ENCODE measurements at places on chromosomes 6 and 20.

DNA sequence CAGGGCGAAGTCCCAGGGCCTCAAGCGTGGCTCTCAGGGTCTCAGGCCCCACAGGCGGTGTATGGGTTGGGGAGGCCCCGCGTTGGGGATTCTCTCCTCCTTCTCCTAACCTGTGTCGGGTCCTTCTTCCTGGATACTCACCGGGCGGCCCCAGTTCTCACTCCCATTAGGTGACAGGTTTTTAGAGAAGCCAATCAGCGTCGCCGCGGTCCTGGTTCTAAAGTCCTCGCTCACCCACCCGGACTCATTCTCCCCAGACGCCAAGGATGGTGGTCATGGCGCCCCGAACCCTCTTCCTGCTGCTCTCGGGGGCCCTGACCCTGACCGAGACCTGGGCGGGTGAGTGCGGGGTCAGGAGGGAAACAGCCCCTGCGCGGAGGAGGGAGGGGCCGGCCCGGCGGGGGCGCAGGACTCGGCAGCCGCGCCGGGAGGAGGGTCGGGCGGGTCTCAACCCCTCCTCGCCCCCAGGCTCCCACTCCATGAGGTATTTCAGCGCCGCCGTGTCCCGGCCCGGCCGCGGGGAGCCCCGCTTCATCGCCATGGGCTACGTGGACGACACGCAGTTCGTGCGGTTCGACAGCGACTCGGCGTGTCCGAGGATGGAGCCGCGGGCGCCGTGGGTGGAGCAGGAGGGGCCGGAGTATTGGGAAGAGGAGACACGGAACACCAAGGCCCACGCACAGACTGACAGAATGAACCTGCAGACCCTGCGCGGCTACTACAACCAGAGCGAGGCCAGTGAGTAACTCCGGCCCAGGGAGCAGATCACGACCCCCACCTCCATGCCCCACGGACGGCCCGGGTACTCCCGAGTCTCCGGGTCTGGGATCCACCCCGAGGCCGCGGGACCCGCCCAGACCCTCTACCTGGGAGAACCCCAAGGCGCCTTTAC lies at the start of gene HLA-G:
TSS of gene HLA-G (plus strand) at position 247 of the 892 bp plus-strand sequence. CDS start at position 267, 20 bp downstream.
- no peak for DNase-seq

DNA sequence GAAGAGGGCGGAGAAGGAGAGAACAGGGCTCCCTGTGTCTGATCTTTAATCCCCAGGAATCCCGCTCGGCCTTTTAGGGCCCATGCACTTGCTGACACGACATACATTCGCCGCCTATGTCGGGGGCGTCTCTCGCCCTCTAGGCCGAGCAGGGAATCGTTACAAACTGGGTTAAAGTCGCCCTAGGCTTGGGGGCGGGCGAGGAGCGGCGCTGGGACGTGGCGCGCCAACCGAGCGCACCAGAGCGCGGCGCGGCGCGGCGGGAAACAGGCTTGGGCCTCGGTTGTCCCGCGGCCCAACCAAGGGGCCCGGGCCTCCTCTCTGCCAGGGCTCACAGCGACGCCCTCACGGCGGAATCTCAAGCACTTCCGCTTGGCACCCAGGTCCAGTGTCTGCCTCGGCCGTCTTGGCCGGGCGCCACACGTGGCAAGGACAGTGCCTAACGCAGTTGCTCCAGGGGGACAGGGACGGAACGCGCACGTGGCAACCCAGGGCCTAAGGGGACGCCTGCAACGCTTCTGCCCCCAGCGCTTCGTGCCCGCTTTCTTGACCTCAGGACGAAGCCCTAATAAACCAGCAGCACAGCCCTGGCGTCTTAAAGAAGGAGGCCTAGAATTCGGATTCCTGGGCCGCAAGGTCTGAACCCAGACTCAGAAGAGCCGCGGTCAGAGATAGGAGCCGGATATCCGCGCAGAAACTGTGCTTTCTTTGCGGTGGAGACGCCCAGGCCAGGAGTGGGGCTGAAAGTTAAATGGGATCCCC lies 71.5 kb downstream of the NCR2 start:
- DNase-seq = no peak

- DNase-seq = no peak
Observed at GRCh38 chr6:15876406-15876805, 213.6 kb upstream of the DTNBP1 start.

DNA sequence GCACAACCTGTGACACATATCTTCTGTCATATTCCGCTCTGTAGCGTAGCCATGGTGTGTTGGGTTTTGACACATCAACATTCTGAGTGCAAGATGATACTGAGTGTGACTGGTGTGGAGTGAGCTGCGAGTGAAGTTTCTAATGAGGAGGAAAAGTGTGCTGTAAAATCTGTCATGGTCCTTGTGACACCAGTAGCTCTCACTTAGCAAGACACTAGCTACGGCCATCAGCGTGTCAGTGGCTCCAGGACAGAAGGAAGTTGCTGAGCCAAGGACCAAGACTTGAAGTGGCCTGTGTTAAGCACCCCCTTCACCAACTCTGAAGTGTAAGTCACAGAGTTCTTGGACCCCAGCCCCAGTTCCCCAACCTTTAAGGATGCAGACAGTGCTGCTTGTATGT lies 72.1 kb downstream of the TSHZ2 start:
- DNase-seq = no peak

DNA sequence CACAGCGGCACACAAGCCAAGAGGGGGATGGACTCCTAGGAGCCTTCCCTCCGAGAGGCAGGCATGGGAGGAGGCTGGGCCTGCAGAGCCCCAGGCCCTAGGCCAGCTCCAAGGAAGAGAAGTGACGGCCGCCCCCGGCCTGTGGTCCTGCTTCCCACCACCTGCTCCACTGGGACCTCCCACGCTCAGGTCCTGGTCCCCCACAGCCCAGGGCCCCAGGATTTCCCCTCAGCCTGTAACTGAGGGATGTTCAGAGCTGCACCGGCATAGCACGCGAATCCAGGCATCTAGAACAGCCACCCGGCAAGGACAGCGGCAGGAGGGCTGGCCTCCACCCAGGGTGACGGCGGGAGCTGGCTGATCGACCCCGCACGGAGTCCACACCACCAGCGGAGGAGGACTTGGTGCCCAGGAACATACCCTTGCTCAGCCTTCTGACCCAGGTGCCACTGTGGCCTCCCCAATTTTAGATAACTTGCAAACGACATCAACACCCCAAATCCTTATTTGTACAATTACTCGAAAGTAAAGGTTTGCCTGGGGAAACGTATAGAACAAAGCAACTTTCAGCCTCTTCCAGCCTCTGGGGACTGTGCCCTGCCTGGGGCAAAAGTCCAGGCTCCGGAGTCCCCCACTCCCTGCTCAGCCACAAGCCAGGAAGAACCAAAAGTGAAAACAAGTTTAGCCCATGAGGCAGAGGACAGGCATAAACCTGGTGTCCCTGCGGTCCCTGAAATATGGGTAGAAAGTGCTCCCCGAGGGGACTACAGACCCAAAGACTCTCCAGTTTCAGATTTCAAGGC lies 3.5 kb downstream of the GATA5 start:
- DNase-seq = no peak

GRCh38 chr6:382883-383810 lies 8.4 kb upstream of the IRF4 start:
- DNase-seq = no peak

GRCh38 chr6:151609146-151609902 lies 115.5 kb downstream of the CCDC170 start:
- no peak for DNase-seq

DNA sequence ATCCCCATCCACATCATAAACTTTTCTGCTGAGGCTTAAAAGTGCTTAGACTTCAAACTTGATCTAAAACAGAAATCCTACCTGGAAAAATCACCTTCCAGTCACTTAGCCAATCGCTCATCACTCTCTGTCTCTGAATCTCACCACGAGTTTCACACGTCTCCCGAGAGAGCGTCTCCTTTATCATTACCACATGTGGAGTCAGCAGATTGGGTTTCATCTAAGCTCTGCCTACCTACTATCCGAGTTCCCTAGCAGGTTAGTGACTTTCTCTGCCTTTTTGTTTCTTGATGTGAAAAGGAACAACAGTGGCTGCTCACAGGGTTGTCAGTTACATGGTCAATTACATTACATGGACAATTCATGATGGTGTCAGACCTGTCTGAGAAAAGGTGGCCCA lies 286.2 kb downstream of the ESR1 start:
- no peak for DNase-seq

DNA sequence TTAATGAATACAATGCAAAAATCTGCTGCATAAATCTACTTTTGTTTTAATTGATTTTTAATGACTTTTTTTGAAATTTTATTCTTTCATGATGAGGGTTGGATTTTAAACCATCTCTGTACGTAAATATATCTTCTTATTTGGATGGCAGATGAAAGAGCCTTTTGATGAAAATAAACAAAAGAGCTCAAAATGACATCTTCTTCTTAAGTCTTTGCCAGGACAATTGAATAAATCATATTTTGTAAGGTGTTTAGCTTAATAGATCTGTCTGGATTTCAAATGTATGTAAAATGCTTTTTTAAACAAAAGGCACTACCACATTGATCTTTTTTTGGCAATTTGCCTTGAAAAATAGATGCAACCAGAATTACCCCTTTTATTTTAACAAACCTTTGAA lies 39.3 kb downstream of the KIF6 start:
- DNase-seq = no peak

- peak; percentile 52 for DNase-seq
Observed at GRCh38 chr20:64222291-64222735, 33.2 kb upstream of the PCMTD2 start.

DNA sequence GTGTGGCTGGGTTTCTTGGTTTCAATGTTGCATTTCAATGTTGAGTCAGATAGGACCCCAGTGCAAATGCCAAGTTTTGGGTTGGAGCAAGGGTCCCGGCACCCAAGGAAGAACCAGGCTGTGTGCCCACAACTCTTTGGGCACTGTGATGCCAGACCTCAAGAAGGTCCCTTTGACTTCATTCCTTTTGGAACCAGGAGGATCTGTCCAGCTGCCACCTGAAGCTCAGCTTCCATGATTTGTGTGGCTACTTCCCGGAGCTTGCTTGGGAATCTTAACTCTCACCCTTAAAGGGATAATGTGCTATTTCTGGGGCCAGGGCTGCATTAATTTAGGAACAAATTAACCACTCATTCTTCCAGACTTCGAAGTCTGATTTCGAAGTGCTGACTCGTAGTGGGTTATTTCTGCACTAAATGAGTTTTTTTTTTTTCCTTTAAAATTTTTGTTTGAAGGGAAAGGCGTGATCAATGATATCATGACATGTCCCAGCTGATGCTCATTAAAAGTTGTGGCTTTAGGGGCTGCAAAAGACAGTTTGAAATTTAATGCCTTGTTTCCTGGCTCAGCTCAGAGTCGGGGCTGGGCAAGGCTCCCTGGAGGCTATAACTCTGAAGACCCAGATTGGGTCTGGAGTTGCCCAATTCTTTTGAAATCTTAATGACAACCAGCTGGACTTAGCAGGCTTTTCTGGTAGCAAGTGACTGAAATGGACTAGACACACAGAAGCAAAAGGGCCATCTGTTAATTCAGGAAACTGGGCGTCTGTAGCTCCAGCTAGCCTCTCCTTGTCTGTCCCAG lies 24.0 kb upstream of the PHACTR3 start:
- peak; percentile 89 for DNase-seq

- no peak for DNase-seq
Observed at GRCh38 chr6:20202324-20202658, 10.0 kb downstream of the MBOAT1 start.

- DNase-seq = no peak
Observed at GRCh38 chr6:13725570-13725969, 13.9 kb upstream of the RANBP9 start.

DNA sequence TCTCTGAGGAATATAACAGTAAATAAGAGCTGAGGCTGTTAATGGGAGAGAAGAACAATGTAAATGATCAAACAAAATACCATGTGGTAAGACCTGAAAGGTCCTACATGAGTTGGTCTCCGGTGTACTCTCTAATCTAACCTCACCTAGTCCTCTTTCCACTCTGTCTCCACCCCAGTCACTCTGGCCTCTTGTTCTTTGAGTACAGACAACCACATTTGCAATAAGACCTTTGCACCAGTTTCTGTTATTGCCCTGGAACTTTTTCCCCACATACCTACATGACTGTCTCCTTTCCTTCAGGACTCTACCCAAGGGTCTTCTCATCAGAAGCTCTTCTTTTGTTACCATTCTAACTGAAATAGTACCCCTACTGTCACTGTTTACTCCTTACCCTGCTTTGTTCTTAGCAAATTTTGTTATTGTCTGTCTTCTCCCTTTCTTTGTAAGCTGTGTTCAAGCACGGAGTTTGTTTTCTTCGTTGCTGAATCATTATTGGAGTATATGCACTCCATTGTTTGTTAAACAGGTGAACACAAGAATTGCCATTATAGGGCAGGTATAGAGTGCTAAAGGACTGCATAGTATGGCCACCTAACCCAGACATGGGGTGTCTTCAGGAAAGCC lies 37.3 kb downstream of the MAPK14 start:
- no peak for DNase-seq

GRCh38 chr6:165976684-165977083 lies 191.0 kb downstream of the TBXT start:
- no peak for DNase-seq

GRCh38 chr6:15644904-15645303 lies 17.9 kb downstream of the DTNBP1 start:
- DNase-seq = no peak

DNA sequence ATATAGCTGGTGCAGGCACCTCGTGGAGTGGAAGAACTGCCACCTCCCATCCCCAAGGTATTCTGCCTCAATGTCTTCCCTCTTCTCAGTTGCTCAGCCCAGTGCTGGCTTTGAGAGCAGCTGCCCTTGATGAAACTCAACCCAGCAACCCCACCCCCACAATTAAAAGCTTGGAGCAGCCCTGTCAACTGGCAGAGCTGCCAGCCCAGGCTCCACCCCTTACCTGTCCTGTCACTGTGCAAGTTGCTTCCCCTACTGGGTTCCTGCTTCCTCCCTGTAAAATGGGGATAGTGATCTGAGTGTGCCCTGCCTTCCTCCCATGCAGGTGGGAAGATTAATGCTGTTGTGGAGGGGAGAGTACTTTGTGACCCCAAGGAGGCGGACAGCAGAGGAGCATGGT lies 4.5 kb downstream of the TMEM63B start:
- no peak for DNase-seq

DNA sequence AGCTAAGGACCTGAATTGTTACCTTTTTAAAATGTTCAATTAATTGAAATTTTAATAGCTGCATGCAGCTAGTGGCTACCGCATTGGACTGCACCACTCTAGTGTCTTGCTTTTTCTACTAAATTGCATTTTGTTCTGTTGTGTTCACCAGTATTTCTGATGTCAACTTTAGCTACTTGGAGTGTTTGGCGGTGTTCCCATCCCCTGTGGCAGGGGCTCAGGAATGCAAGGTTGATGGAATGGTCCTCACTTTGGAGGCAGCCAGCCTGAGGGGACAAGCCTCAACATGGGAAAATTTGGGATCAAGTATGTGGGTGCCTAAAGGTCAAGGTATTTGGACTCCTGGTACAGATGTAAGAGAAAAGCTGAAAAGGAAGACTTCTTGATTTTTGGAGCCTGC lies 230.1 kb upstream of the PRND start:
- no peak for DNase-seq

DNA sequence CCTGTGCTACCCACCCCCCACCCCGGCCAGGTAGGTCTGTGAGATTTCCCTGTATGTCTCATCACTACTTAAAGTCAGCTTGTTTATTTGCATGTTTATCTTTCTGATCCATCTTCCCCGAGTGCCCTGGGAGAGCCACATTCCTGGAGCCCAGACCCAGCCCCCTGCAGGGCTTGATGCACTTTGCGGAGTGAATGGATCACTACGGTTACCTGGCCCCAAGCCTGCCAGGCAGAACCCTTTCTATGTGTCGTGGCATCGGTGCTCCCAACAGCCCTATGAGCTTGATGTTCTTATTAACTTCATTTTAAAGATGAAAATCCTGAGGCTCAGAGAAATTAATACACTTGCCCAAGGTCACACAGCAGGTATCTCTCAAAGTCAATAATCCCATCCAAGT lies 13.6 kb upstream of the SLCO4A1 start:
- no peak for DNase-seq
